Erythroblast (primary cell): ENCODE measurements at places on chromosomes 2 and 18.
A peak's percentile ranks its signal among the peaks of the same experiment; 100 is the strongest.

DNA sequence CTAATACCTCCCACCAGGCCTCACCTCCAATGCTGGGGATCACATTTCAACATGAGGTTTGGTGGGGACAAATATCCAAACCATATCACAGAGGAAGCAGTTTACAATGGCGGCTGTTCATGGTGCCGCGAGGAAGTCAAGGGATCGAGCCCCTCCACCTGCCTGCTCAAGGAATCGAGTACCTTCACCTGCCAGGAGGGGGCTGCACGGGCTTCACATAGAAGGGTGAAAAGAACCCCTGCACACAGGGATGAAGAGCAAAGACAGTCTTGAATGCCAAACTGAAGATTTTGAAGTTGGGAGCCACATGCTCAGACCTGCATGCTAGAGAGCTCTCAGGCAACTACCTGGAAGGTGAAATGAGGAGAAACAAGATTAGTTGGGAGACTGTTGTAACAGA lies 110.3 kb downstream of the KCNF1 start:
- DNase-seq, result no peak

- no peak for DNase-seq
Measured at GRCh38 chr2:133139847-133140533, 428.3 kb downstream of the NCKAP5 start.

GRCh38 chr18:8705238-8705960 lies at the start of gene MTCL1:
Gene MTCL1, plus strand, starts transcription at chr18:8705556. Its CDS starts 105 bp downstream, at chr18:8705661.
- DNase-seq, result peak; percentile 82

- DNase-seq, result no peak
Measured at GRCh38 chr2:31788273-31788672, 207.5 kb upstream of the SRD5A2 start.
